Occipital lobe (tissue), 3 donors: ENCODE measurements at places on chromosomes 12 and 14. TPM values are rescaled to one million over a fixed set of nuclear protein-coding genes. Genes with fewer than 3 reads are reported as not detected.

DNA sequence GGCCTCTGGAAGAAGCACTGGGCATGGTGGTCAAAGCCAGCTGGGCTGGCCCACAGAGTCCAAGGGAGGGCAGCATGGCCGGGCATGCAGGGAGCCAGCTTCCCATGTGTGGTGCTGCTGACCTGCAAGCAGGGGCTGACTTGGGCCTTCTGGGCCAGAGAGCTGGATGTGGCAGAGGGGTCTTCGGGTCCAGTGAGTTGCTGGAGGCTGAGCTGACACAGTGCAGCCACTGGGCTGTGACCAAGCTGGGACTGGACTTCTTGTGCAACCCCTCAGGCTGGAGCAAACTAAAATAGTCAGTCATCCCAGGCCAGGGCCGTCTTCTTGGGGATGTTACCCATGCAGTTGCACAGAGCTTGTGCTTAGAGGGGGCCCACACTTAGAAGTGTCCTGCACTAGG is 7.3 kb upstream of the RIN3 start:
- no peak for DNase-seq

DNA sequence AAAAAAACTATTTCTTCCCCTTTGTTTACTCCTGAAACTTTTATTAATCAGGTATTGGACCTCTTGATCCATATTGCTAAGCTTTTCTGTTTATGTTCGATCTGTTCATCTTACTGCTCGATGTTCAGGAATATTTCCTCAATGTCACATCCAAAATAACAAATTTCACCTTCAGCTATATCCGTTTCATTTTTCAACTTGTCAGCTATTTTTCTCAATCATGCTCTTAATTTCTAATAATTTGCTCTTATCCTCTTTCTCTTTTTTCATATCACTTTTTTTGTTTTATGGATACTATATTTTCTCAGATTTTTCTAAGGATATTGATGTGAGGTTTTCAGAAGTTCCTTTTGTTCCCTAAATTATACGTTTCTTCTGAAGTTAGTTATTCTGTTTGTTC is 29.8 kb downstream of the SLC38A4 start:
- DNase-seq: no peak

GRCh38 chr12:46212108-46212982 is 56.5 kb downstream of the SLC38A1 start:
- DNase-seq: no peak

DNA sequence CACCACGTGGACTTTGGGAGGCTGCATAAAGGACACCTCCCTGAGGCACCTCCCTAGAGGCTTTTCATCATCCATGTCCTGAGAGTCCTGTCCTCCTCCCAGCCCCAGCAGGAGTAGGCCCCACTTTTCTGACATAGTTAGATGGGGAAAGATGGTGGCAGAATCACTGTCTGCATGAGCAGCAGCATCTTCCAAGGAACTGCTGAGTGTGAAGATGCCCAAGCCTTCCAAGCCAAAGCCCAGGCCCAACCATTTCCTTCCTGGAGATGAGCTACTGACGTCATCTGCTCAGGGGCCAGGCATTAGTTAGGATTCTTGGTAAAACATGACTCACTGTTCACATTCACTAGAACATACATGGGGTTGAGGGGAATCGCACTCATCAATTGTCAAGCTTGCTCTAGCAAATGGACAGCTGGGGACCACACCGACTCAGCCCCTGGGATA is 37.3 kb downstream of the VDR start:
- DNase-seq: no peak

- DNase-seq: no peak
Measured at GRCh38 chr12:52060498-52061177, 9.1 kb upstream of the ATG101 start.

GRCh38 chr12:107845980-107846659 is 71.6 kb downstream of the ASCL4 start:
- DNase-seq: no peak

DNA sequence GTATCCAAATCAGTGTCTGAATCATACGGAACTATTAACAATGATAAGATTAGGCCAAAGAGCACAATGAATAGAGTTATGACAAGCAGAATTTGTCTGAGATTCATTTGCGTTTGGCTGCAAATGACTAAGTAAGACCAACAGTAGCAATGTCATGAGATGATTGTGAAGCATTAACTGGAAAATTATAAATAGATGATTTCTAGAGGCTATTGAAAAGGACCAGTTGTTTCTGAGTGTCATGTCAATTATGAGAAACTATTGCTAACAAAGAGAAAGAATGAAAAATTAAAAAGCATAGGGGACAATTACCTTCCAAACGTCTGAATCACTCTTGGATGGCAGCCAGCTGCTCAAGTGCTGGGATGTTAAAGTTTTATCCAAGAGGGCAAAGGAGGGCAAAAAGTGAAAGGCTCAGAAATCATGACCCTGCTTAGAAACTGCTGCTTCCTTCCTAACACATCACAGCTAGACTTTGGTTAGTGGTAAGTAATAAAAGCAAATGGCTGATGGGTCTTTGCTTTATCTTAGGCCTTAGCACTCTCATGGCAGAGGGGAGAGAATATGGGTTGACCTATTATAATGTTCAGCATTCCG is 89.0 kb downstream of the AKAP6 start:
- no peak for DNase-seq

- no peak for DNase-seq
Measured at GRCh38 chr14:81974543-81974942, 440.9 kb upstream of the SEL1L start.

GRCh38 chr12:111298582-111299436 is 70.1 kb downstream of the PHETA1 start:
- DNase-seq: peak; percentile 39

DNA sequence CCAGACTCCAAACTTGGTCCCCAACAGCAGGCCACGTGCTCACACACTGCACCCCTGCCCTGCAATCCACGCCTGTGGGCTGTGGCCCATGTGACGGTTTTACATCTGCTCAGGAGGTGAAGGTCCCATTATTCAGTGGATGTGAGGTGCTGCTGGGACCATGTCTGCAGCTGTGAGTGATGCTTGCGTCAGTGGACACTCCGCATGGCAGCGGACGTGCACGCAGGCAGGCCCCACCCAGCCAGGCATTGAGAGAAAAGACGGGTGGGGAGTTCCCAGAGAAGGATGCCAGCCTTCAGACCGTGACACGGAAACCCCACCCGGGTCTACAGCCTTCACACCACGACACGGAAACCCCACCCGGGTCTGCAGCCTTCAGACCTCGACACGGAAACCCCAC is 67.6 kb downstream of the NOC4L start:
- DNase-seq: no peak

- DNase-seq: no peak
Measured at GRCh38 chr14:68668028-68668427, 124.8 kb downstream of the ZFP36L1 start.

DNA sequence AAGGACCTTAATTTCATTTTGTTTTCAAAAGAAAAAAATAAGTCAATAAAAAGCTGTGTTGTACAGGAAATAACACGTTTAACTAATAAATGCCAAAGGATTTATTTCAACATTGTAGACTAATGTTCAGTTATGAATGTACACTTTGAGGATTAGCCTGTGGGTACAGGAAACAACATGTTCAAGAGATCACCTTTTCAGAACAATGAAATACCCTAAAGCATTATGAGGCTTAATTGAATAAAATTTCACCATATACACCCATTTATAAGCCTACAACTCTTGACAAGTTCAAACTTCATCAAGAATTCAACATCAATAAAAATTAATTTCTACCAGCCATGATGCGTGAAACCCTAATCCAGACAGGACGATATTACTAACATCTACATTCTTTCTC is 56.6 kb upstream of the SLC6A15 start:
- no peak for DNase-seq

- DNase-seq: no peak
Measured at GRCh38 chr12:115222220-115222619, 538.2 kb upstream of the TBX3 start.

DNA sequence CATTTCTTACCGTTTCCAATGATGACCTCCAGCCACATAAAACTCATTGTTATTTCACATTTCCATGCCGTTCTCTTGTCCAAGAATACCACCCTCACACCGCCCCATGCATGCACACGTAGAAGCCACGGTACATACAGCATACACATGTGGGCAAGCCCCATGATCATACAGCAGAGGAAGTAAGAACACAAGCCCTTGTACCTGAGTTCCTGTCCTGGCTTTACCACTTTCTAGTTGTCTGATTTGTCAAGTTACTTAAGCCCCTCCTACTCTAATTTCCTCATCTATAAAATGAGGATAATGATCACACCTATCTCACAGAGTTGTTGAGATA is 59.9 kb downstream of the DUSP16 start:
- DNase-seq: no peak

GRCh38 chr14:57493467-57494181 is at the start of gene CCDC198:
CCDC198 (minus strand) TSS chr14:57493857; CDS start chr14:57493715, 142 bp downstream.
- no peak for DNase-seq

DNA sequence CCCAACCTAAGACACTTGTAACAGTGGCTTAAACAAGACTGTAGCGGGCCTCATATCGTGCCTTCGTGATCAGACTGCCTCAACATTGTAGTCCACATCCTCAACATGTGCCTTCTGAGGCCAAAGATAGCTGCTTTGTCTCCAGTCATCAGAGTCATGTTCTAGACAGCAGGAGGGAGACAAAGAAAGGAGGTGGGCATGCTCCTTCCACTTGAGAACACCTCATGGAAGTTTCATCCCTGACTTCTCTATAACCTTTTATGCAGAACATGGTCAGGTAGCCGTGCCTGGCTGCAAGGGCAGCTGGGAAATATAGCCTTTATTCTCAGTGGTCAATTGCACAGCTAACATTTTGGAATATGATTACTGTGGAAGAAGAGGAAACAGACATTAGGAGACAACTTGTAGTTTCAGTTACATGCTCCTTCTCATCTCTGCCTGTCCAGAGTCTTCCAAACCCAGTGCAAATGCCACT is 25.3 kb upstream of the DHRS2 start:
- no peak for DNase-seq

- no peak for DNase-seq
Measured at GRCh38 chr12:130398100-130398848, 60.6 kb downstream of the PIWIL1 start.

- DNase-seq: no peak
Measured at GRCh38 chr14:68389943-68390342, 402.9 kb downstream of the ZFP36L1 start.

DNA sequence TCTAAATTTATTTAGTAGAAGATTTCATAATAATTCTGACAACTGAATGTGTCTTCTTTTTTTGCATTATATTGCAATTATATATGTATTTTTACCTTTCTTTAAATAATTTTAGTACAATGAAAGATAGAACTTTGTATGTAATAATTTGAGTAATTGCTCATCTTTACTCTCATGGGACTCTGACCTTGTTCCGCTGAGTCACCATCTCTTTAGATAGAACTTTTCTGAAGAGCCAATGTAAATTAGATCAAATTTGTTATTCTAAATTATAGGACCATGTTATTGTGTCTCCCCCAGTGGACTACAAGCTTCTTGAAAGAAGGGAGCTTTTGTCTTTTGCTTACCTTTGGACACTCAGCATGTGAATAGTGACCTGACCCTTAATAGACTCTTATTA is 96.1 kb downstream of the TRHDE start:
- DNase-seq: no peak

GRCh38 chr14:74507085-74507484 is 13.5 kb downstream of the ISCA2 start:
- no peak for DNase-seq

GRCh38 chr14:106372870-106373652 is 846.7 kb downstream of the TMEM121 start:
- DNase-seq: no peak

DNA sequence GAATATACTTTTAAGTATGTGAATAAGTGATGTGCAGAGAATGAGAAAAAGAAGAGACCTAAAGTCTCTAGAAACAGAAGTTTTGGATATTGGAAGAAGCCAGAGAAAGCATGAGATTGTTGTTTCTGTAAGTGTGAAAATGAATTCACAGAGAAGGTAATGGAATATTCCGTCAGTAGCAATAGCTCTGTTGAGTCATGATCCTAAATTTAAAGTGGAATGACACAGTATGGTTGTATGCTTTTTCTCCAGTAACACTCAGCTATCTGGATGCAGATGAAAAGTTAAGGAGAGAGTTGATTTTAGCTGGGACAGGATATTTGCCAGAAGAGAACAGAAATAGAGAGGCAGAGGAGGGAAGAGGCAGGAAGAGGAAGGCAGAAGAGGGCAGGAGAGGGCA is 1166.3 kb downstream of the GALC start:
- no peak for DNase-seq

GRCh38 chr14:101704140-101704539 is 57.4 kb upstream of the PPP2R5C start:
- DNase-seq: no peak

Gene EFS
- 17.5 TPM for total RNA-seq

Gene RPL10L
- not detected for total RNA-seq

Gene PTGDR
- 0.31 TPM for total RNA-seq

Gene GPD1
- total RNA-seq: 14.2 TPM

Gene FOXM1
- 1.1 TPM for total RNA-seq

Gene CEBPE
- 0.31 TPM for total RNA-seq

Gene GXYLT1
- 14.3 TPM for total RNA-seq

Gene PWP1
- 78.1 TPM for total RNA-seq

Gene HOXC12
- total RNA-seq: not detected

Gene SLC6A13
- 10.0 TPM for total RNA-seq

Gene BATF
- 0.47 TPM for total RNA-seq

Gene RD3L
- total RNA-seq: not detected

Gene RHOJ
- 2.3 TPM for total RNA-seq

Gene NTF3
- total RNA-seq: 2.3 TPM

Gene CNTN1
- 385 TPM for total RNA-seq
